ENCODE measurements at places on chromosomes 1 and 21.

GRCh38 chr21:17711896-17712295 is 99.2 kb upstream of the BTG3 start:
- no peak overlapping the region for H3K27ac ChIP-seq
- no peak for DNase-seq
- no peaks in the 10 kb centered on the region for H3K27me3 ChIP-seq
- peaks cover 4% of the 10 kb centered on the region for H3K36me3 ChIP-seq
- H3K4me1 ChIP-seq = no peaks in the 10 kb centered on the region
- no peak overlapping the region for H3K4me3 ChIP-seq

DNA sequence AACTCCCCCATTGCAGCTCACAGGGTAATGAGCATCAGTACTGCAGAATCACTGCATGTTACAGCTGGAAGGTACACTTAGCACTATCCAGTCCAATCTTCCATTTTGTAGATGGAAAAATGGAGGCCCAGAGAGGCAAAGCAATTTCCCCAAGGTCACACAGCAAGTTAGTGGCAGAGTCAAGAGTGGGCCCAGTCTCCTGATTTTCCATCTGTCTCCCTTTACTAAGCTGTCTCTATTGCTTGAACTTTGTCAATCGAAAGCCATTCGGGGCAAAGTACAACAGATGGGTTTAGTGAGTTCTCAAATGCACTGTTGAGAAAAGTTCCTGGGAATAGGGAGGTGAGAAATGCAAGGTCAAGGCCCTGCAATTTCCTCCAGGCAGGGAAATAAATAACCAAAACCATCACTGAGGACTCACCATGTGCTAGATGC is 50.4 kb upstream of the IFFO2 start:
- no peak for DNase-seq
- H3K4me1 ChIP-seq = peaks cover 11% of the 10 kb centered on the region
- no peak overlapping the region for H3K27ac ChIP-seq
- H3K27me3 ChIP-seq = no peaks in the 10 kb centered on the region
- no peak overlapping the region for H3K4me3 ChIP-seq

- no peak for DNase-seq
- peaks cover 11% of the 10 kb centered on the region for H3K4me1 ChIP-seq
- H3K36me3 ChIP-seq = no peaks in the 10 kb centered on the region
- no peak overlapping the region for H3K27ac ChIP-seq
These were observed 24.4 kb downstream of the SLC66A1 start for GRCh38 chr1:19336543-19336942.

DNA sequence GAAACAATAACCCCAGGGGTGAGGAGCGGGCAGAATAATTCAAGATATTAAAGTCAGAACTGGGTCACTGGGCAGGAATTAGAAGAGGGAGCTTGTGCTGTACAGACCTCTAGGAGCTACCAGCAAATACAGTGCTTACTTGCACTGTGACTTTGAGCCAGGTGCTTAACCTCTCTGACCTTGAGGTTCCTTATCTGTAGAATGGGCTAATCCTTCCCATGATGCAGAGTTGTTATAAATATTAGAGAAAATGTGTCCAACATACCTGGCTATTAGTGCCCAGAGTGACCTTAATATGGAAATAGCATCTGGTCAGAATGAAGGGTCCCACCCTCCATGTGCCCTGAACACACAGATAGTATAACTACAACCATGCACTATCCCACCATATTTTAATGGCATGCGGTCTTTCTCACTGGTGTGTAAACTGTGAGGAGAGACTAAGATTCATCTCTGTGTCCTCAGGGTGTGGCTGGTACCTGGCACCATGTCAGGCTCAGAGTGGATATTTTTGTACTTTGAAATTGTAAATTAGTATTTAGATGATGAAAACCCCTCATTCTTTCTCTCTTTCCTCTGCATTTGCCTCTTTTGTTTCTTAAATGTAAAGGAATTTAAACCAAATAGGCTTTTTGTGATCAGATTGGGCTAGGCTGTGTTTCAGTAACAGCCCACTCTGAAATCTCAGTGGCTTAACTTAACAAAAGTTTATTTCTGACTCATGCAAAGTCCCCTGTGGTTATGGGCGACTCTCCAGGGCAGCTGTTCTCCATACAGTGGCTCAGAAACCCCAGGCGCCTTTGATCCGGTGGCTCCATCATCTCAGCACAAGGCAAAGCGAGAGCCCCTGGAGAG is 60.0 kb upstream of the ROR1 start:
- no peak overlapping the region for H3K4me3 ChIP-seq
- no peaks in the 10 kb centered on the region for H3K27me3 ChIP-seq
- peaks cover 15% of the 10 kb centered on the region for H3K4me1 ChIP-seq
- DNase-seq = no peak

DNA sequence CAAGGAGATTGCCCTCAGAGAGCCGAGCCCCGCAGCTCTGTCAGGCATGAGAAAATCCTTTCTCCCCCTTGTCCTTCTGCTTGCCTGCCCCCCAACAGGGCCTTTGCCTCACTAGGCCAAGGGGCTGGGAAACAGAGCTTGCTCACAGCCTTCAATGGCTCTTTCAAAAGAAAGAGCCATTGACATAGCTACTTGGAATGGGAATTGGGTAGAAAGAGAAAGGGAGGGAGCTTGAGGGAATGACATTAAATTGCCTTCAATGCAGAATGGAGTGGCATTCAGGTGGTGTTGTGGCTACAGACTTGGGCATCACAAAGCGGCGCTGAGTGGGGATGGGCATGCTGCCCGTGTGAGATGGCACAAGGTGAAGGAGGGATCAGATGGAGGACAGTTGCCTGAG is 13.2 kb downstream of the SYT11 start:
- no peaks in the 10 kb centered on the region for H3K36me3 ChIP-seq
- H3K27me3 ChIP-seq = no peaks in the 10 kb centered on the region
- H3K4me1 ChIP-seq = no peaks in the 10 kb centered on the region

DNA sequence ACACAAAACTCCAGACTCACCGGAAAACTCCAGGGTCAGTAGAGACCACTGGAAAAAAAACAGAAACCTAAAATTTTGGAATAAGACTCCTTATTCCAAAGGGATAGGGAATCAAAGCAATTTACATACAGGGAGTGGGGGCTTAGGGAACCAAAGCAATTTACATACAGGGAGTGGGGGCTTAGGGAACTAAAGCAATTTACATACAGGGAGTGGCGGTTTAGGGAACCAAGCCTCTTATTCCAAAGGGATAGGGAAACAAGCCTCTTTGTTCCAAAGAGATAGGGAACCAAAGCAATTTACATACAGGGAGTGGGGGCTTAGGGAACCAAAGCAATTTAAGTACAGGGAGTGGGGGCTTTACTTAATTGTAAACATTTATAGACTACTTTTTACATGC is 28.4 kb upstream of the TTLL7 start:
- peaks cover 99% of the 10 kb centered on the region for H3K27me3 ChIP-seq
- no peaks in the 10 kb centered on the region for H3K4me1 ChIP-seq
- no peak overlapping the region for H3K4me3 ChIP-seq
- H3K27ac ChIP-seq = no peak overlapping the region

- peak; percentile 8 for DNase-seq
- no peak within 1 kb of the TSS for H3K27ac ChIP-seq
- no peaks in the 10 kb centered on the region for H3K36me3 ChIP-seq
- H3K4me3 ChIP-seq = no peak within 1 kb of the TSS
- peaks cover 41% of the 10 kb centered on the region for H3K27me3 ChIP-seq
These were observed at the start of gene TNFSF4 for GRCh38 chr1:173206816-173207568. Gene TNFSF4 (minus strand): TSS chr1:173207331. CDS start chr1:173207176, 155 bp downstream.

GRCh38 chr1:162284206-162284955 is 92.3 kb downstream of the SPATA46 start:
- H3K27ac ChIP-seq = no peak overlapping the region
- H3K4me1 ChIP-seq = no peaks in the 10 kb centered on the region
- no peaks in the 10 kb centered on the region for H3K36me3 ChIP-seq
- H3K27me3 ChIP-seq = no peaks in the 10 kb centered on the region

DNA sequence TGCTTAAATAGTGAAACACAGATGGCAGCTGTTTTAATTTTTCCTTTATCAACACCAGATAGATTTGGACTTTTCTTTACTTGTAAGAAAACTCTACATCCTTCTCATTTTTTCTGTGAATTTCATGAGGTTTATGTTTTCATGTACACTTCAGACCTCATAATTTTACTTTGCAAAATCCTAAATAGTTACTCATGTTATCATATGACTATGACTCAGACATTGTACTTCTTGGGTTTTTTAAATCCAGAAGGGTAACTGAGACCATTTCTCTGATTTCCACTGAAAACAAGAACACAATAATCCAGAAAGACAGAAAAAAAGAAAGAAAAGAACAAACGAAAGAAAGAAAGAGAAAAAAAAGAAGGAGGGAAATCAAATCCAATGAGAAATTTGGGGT is 1021.6 kb downstream of the NCAM2 start:
- DNase-seq = no peak
- no peak overlapping the region for H3K4me3 ChIP-seq
- H3K27me3 ChIP-seq = no peaks in the 10 kb centered on the region
- H3K4me1 ChIP-seq = no peaks in the 10 kb centered on the region
- H3K36me3 ChIP-seq = no peaks in the 10 kb centered on the region

DNA sequence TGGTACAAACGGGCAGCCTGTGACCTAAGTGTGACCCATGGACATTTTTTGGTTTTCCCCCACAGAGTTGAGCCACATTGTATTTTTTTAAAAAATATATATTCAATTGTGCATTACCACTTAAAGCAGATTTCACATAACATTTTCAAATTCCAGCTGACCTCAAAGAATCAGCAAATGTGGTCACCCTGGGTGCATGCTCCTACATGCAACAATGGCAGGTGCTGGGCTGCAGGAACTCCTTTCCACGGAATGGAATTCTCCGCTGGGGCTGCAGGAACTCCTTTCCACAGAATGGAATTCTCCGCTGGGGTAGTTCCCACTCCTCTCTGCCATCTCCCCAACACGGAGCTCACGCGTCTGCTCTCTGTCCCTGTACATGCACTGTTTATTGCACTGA is 68.7 kb downstream of the MAP10 start:
- no peaks in the 10 kb centered on the region for H3K36me3 ChIP-seq
- no peaks in the 10 kb centered on the region for H3K4me1 ChIP-seq
- DNase-seq = no peak
- H3K4me3 ChIP-seq = no peak overlapping the region

GRCh38 chr1:43238991-43239469 is 30.8 kb upstream of the TMEM125 start:
- no peaks in the 10 kb centered on the region for H3K27me3 ChIP-seq
- DNase-seq = no peak
- H3K4me1 ChIP-seq = no peaks in the 10 kb centered on the region
- H3K4me3 ChIP-seq = no peak overlapping the region
- no peak overlapping the region for H3K27ac ChIP-seq

- no peak overlapping the region for H3K4me3 ChIP-seq
These were observed 186.6 kb downstream of the NTNG1 start for GRCh38 chr1:107327446-107327845.

GRCh38 chr1:28934676-28935075 is 20.3 kb downstream of the EPB41 start:
- H3K27me3 ChIP-seq = no peaks in the 10 kb centered on the region
- no peaks in the 10 kb centered on the region for H3K36me3 ChIP-seq
- H3K4me1 ChIP-seq = no peaks in the 10 kb centered on the region

- H3K4me1 ChIP-seq = peaks cover 31% of the 10 kb centered on the region
- peaks cover 30% of the 10 kb centered on the region for H3K27me3 ChIP-seq
- no peaks in the 10 kb centered on the region for H3K36me3 ChIP-seq
- H3K4me3 ChIP-seq = peak within 1 kb of the TSS; percentile 80
- H3K27ac ChIP-seq = no peak within 1 kb of the TSS
These were observed at the start of gene MAN1A2 for GRCh38 chr1:117367046-117368025. Gene MAN1A2 (plus strand): TSS chr1:117367449. CDS start chr1:117368184, 735 bp downstream.

- H3K27me3 ChIP-seq = no peaks in the 10 kb centered on the region
- H3K36me3 ChIP-seq = no peaks in the 10 kb centered on the region
- no peak overlapping the region for H3K27ac ChIP-seq
- peak; percentile 47 for DNase-seq
- no peak overlapping the region for H3K4me3 ChIP-seq
These were observed 133.9 kb upstream of the IVNS1ABP start for GRCh38 chr1:185450917-185451316.

- peak overlapping the region; percentile 69 for H3K4me3 ChIP-seq
- H3K4me1 ChIP-seq = peaks cover 6% of the 10 kb centered on the region
- H3K27me3 ChIP-seq = no peaks in the 10 kb centered on the region
- H3K27ac ChIP-seq = no peak overlapping the region
- no peaks in the 10 kb centered on the region for H3K36me3 ChIP-seq
- peak; percentile 87 for DNase-seq
These were observed 30.0 kb downstream of the LRRC3 start for GRCh38 chr21:44485254-44485793.

DNA sequence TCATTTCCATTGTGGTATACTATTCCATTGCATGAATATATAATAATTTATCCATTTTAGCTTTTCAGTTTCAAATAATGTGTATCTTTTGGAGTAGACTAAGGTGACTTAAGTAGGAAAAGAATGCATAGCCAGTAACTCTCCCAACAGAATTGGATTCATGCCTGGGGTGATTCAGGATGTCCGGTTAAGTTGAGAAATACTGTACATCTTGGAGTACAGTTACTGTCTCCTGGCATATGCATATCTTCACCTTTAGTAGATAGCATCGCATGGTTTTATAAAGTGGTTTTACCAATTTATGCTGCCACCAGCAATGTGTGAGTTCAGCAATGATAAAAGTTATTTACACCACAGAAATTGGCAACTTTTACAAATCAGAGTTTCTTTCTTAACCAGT is 18.6 kb upstream of the SLC6A9 start:
- no peak for DNase-seq
- H3K27me3 ChIP-seq = peaks cover 7% of the 10 kb centered on the region
- H3K4me1 ChIP-seq = no peaks in the 10 kb centered on the region
- no peak overlapping the region for H3K27ac ChIP-seq
- H3K4me3 ChIP-seq = no peak overlapping the region

GRCh38 chr21:27571706-27572105 is 604.8 kb upstream of the ADAMTS5 start:
- H3K36me3 ChIP-seq = no peaks in the 10 kb centered on the region
- H3K4me3 ChIP-seq = no peak overlapping the region
- DNase-seq = no peak

DNA sequence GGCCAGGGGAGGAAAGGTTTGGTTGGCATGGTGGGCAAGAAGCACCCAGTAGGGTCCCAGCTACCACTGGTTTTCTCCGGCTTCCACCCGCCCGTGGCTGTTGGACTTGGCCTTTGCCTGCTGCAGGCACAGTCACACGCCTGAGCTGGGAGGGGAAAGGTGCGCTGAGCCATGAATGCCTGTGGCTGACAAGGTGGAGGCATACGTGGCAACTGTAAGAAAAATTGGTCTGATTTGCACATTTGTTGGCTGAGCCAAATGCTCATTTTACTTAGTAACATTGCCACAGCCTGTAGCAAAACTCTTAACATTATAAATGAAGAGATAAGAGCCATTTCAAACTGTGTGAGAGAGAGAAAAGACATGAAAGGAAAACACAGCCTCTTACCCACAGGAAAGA is 191.6 kb downstream of the PTPRC start:
- H3K27me3 ChIP-seq = no peaks in the 10 kb centered on the region
- no peak for DNase-seq
- H3K4me3 ChIP-seq = no peak overlapping the region
- H3K36me3 ChIP-seq = no peaks in the 10 kb centered on the region
- H3K27ac ChIP-seq = no peak overlapping the region

GRCh38 chr1:32494711-32495337 is 30.0 kb downstream of the ZBTB8B start:
- H3K27ac ChIP-seq = no peak overlapping the region
- H3K4me3 ChIP-seq = no peak overlapping the region
- no peak for DNase-seq

GRCh38 chr1:167294528-167294927 is 73.8 kb downstream of the POU2F1 start:
- DNase-seq = no peak
- H3K27me3 ChIP-seq = no peaks in the 10 kb centered on the region
- peaks cover 18% of the 10 kb centered on the region for H3K4me1 ChIP-seq
- no peaks in the 10 kb centered on the region for H3K36me3 ChIP-seq
- no peak overlapping the region for H3K4me3 ChIP-seq
- H3K27ac ChIP-seq = no peak overlapping the region

All from GM23338 (cell line).